ENCODE measurements at places on chromosomes 3 and 15.
A peak's percentile ranks its signal among the peaks of the same experiment; 100 is the strongest.

GRCh38 chr3:136954251-136954650 lies 3.5 kb upstream of the IL20RB start:
- DNase-seq: no peak

- DNase-seq: peak; percentile 51
These were observed 21.3 kb upstream of the DAPK2 start for GRCh38 chr15:64067564-64068030.

GRCh38 chr3:33798113-33798417 lies 365 bp upstream of the PDCD6IP start:
- DNase-seq: no peak

DNA sequence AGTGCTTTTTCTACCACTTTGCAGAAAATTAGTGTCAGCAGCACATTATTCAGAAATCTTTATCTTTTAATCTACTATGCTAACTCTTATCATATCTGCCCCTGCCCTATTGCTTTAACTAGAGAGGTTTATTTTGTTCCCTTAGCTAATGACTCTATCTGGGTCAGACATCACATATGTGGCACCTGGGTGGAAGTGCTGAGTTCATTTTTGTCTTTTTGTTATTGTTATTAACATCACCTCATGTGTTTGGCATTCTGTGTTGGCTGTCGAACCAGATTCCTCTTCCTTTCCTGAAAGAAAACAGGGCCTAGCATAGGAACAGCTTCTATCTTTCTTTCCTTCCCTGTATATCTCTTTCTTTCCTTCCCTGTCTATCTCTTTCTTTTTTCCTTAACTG lies 100.7 kb downstream of the RBMS3 start:
- DNase-seq: no peak

DNA sequence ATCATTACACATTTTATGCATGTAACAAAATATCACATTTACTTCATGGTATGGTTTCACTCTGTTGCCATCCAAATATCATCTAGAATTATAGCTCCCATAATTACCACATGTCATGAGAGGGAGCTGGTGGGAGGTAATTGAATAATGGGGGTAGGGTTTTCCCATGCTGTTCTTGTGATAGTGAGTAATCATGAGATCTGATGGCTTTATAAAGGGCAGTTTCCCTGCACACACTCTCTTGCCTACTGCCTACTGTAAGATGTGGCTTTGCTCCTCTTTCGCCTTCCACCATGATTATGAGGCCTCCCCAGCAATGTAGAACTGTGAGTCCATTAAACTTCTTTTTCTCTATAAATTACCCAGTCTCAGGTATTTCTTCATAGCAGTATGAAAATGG lies 123.4 kb downstream of the SATB1 start:
- DNase-seq: no peak

DNA sequence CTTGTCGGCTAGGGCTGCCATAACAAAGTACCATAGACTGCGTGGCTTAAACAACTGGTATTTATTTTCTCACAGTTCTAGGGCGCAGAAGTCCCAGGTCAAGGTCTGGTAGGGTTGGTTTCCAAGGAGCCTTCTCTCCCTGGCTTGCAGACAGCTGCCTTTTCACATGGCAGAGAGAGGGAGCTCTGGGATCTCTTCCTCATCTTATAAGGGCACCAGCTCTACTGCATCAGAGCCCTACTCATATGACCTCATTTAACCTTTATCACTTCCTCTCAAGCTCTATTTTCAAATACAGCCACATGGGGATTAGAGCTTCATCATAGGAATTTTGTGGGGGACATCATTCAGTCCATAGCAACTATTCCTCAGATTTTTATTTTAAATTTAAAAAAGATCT lies 17.6 kb upstream of the PAQR9 start:
- no peak for DNase-seq

GRCh38 chr3:57559526-57559925 lies 3.5 kb downstream of the PDE12 start:
- DNase-seq: no peak

- no peak for DNase-seq
These were observed 121.4 kb downstream of the LMLN start for GRCh38 chr3:198081421-198081844.

All from substantia nigra (tissue), 51 donors.